Occipital lobe (tissue), 3 donors: ENCODE measurements at places on chromosomes 11 and 22. TPM values are rescaled to one million over a fixed set of nuclear protein-coding genes. Genes with fewer than 3 reads are reported as not detected.

DNA sequence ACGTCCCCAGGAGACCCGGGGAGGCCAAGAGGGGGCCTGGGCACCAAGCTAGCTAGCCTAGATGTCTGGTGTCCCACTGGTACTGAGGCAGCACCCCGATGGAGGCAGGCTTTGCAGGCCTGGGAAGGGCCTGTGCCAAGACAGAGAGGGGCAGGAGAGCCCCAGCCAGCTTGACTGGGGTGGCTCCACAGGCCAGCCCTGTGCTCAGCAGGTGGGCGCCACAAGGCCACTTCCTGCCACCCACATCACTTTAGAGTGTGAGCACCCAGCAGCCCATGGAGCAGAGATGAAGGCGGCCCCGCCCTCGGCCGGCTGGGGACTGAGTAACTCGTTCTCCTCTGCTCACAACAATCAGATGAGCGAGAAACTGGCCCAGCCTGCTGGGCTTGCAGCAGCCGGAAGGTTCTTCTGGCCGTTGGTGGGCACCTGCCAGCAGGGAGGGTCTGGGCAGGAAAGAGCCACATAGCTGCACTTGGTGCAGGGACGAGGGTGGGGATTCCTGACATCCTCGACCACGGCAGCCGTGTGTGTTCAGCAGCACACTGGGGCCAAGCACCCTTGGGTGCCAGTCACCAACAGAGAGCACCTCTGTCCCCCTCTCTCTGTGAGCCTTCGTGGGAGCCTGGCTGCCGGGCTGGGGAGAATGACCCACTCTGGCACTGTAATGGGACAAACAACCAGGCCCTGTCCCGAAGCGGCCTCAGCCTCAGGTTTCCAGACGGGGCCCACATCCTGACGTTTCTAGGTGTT, 7.6 kb downstream of the OSBPL5 start:
- no peak for DNase-seq

- no peak for DNase-seq
These were observed 479.8 kb downstream of the OPCML start for GRCh38 chr11:133052537-133052936.

DNA sequence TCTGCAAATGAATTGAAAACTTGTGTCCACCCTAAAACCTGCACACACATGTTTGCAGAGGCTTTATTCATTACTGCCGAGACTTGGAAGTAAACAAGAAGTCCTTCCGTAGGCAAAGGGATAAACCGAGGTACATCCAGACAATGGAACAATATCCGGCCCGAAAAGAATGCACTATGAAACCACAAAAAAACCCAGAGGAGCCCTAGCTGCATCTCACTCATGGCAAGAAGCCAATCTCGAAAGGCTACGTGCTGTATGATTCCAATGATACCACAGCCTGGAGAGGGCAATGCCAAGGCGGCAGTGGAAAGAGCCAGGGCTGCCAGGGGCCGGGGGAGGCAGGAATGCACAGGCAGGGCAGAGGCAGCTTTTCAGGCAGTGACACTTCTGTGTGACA, 3.2 kb upstream of the MRPL23 start:
- no peak for DNase-seq

GRCh38 chr11:206526-207207, 532 bp downstream of the BET1L start:
- DNase-seq = no peak

GRCh38 chr11:48007677-48008076, 27.3 kb downstream of the PTPRJ start:
- DNase-seq = no peak

DNA sequence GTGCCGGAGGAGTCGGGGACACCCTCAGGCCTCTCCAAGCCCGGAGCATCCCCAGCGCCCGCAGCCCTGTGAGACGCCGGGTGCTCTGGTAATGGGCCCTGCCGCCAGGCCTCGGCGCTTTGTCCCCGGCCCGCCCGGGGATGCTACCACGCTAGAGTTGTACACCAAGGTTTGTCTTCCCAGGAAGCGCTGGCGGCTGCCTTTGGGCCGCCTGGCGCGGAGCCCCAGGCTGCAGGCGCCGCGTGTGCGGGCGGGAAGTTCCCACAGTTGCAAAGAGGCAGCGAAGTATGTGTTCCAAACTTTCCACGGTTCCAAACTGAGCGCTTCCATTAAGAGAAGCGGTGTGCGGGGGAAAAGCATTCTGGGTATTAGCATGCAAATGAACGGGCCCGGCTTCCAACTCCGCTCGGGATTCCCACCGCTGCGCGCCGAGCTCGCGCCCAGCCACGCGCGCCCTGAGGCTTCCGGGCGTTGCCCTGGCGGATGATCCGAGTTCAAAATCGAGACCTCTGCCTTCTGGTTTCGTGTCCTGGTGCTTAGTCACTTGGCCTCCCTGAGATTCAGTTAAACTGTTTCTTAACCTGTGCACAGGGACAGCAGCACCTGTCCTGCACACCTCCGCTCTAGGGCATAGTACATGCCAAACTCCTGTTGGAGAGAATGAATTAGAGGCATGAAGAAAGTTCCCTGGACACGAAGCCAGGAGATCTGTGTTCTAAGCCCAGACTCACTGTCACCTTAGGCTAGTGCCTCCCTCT, 1.3 kb upstream of the PATZ1 start:
- peak; percentile 35 for DNase-seq

DNA sequence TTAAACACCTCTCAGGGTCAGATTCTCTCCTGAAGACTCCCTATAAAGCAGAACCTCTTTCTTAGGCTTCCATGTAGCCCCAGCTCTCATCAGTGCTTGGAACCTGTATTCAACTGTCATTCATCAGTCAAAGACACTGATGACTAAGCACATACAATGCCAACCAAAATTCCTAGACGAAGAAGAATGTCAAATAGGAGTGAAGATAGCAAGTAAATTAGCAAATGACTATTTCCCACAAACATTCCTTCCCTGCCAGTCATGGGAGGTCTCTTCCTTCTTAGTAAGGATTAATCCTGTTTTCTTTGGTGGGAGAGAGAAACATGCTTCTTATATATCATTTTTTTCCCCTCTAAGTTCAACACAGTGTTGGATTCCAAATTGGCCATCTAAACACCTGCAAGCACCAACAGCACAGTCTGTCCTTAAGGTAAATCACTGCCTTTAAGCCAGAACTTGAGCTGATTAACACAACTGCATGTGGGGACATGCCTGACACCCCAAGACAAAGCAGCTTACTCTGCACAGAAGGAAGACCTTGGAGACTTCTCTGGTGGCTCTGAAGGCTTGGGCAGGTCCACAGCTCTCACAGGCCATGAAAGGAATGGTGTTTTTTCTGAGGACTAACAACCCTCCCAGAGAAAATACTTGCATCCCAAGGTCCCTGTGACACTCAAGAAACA, 47.5 kb upstream of the ME3 start:
- DNase-seq = no peak

DNA sequence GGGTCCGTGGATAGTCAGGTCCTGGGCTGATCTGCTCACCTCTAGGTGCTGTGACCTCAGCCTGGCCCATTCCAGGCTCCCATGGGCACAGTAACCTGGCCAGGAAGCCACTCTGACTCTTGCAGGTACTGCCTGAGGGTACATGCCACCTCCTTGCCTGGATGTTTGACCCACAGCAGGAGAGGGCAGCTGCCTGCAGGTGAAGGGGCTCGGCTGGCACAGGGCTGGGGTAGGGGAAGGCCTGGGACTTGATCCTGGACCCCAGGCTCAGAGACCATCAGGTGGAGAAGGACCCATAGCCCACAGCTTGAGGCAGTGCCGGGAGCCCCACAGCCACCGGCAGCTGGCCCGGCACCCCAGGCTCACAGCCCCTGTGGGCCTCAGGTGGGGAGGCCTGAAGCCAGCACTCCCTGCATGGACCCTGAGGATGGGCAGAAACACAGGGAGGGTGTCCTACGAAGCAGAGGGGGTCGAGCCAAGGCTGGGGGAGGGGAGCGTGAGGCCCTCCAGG, 2.7 kb downstream of the LRRC56 start:
- no peak for DNase-seq

The DGCR6 gene
- 12.3 TPM for total RNA-seq

The USP2 gene
- total RNA-seq = 1.6 TPM

DNA sequence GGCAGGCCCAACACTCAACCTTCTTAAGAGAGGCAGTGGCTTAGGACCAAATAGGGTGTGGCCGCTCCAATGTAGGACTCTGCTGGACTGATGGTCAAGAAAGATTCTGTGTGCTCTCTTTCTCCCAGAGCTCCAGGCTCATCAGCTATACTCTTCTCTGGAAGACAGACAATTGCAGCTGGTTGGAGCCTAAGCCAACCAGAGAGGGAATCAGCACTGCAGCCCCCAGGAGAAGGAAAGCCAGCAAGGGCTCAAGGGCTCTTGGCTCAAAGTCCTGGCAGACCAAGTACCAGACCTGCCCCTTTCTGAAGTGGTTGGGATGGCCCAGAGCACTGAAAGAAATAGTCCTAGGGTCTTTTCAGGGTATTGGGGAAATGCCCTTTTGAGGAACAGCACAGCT, 1077.3 kb downstream of the NTM start:
- no peak for DNase-seq

The CYP2D6 gene
- 1.7 TPM for total RNA-seq

The RCN1 gene
- 22.0 TPM for total RNA-seq

GRCh38 chr11:88098289-88098688, 77.0 kb downstream of the RAB38 start:
- no peak for DNase-seq

GRCh38 chr11:111846636-111847035, 24.7 kb downstream of the ALG9 start:
- DNase-seq = no peak

GRCh38 chr11:44972746-44973435, 22.2 kb upstream of the TP53I11 start:
- no peak for DNase-seq

The DEFB108B gene
- total RNA-seq = not detected

The NRGN gene
- 2.7 TPM for total RNA-seq

DNA sequence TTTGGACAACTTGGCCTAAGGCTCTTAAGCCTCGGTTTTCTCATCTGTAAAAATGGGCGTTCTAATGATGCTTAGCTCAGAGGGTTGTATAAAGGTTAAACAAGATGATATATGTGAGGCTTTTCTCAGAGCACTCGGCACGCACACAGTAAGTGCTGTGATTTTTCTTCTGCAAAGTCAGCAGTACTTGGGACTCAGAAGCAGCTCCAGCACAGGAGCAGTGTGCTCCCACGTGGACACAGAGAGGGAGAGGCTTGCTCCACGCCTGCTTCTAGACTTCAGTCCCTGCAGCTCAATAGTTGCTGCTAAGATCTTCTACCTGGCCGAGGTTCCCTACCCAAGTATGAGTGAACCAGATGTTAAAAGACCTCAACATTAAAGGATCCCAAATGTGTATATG, 39.9 kb upstream of the PHF21A start:
- no peak for DNase-seq

- no peak for DNase-seq
These were observed 38.0 kb downstream of the CLDN25 start for GRCh38 chr11:113817626-113818025.

GRCh38 chr11:114059984-114060391, 477 bp downstream of the ZBTB16 start:
- DNase-seq = no peak

The PATE4 gene
- total RNA-seq = not detected

DNA sequence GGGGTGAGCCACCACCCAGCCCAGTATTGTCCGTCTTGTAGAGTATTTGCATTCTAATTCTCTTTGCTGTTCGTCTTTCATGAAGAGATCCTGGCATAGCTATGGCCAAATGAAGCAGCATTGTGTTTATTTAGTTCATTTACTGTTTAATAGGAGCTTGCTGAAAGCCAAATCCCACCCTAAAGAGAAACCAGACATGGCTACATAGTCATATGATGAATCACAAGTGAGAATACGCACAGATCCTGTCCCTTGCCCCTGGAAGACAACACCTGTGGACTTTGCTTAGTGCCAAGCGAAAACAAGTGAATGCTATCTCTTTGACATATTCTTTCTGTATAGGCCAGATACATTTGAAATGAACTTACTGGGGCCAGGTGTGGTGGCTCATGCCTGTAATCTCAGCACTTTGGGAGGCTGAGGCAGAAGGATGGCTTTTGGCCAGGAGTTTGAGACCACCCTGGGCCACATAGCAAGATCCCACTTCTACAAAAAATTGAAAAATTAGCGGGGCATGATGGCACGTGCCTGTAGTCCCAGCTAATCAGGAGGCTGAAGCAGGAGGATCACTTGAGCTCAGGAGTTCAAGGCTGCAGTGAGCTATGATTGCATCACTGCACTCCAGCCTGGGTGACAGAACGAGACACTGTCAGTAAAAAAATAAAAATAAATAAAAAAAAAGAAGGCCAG, 5.1 kb upstream of the ARFGAP3 start:
- no peak for DNase-seq

DNA sequence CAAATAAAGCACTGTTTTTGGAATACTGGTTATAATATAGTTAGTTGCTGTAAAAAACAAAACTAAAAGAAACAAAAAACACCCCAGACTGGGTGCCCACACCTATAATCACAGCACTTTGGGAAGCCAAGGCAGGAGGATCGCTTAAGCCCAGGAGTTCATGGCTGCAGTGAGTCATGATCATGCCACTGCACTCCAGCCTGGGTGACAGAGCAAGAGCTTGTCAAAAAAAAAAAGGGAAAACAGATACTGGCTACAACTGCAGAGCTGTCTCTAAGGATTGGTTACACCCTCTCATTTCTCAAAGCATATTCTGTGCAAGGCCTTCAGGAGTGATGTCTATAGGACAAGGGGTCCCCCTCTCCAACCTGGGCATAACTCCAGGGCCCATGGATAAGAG, 14.6 kb upstream of the STK33 start:
- DNase-seq = no peak

- DNase-seq = no peak
These were observed 815.7 kb downstream of the BRD1 start for GRCh38 chr22:49011769-49012648.

GRCh38 chr22:27489178-27489675, 312.3 kb downstream of the MN1 start:
- no peak for DNase-seq

The UBQLN3 gene
- not detected for total RNA-seq

The NCAM1 gene
- 505 TPM for total RNA-seq

- DNase-seq = no peak
These were observed 1.3 kb downstream of the GNG3 start for GRCh38 chr11:62708793-62709192.
